ENCODE measurements at places on chromosomes 4 and X.

- DNase-seq = no peak
These were observed 1591.7 kb upstream of the ADGRL3 start for GRCh38 chr4:59608466-59608865.

GRCh38 chrX:72694170-72694569 lies 19.9 kb downstream of the PHKA1 start:
- DNase-seq = no peak

- no peak for DNase-seq
These were observed 194.4 kb downstream of the CBR4 start for GRCh38 chr4:168815379-168816345.

GRCh38 chr4:175776217-175776616 lies 35.8 kb downstream of the GPM6A start:
- no peak for DNase-seq

DNA sequence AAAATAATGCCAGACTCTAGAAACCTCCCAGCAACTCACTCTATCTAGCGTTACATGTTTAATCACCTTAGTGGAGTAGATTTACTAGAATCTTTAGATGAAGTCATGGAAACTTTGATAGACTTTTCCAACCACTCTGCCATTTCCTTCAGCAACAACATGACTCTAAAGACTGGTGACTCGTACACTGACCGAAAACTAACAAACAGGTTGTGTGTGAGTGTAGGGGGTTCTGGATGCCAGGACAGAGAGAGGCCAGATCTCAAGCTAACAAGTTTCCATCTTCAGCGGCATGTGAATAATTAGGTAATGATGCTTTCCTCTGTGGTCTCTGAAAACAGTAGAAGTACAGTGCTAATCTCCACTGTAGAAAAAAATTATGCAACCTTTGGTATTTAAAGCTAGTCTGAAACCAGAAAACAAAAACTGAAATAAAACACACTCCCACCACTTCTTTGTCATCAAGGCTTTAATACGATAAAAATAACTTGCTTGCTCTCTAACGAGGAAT lies 286.4 kb downstream of the PRDM5 start:
- DNase-seq = no peak

DNA sequence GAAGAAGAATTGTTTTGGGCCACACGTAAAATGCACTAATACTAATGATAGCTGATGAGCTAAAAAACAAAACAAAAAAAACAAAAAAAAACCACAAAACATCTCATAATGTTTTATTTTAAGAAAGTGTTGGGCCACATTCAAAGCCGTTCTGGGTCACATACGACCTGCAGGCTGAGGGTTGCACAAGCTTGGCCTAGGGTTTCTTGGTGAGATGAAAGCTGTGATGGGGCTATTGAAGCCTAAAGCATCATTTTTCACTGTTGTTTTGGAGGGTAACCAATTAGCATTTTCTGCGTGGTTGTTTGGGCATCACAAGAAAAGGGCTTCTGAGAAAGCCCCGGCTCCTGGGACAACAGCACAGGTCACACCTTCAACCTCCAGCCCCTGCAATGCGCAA lies 42.5 kb upstream of the ZNF157 start:
- no peak for DNase-seq

DNA sequence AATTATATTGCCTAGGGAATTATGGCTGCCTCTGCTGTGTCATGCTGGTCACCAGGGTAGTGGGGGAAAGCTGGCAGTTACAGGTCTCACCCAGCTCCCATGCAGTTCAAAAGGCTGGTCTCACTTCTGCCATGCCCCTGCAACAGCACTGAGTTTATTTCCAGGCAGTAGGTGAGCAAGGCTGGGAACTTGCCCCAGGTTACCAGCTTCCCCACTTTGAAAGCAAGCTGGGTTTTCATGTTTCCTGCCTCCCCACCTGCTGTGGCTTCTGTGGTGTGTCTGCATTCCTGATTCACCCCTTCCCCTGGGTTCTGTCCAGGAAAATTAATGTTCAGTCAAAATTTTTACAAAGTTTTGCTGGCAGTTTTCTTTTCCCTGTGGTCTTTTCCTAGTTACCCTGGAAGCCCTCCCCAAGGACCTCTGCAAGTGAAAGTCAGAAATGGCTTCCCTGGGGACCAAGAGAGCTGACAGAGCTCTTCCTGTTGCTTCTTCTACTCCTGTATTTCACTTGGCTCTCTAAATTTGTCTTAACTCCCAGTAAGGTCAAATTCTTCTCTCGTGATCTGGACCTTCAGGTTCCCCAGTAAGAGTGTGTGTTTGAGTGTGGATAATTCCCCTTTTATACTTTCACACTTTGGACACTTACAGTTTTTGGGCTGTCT lies 58.5 kb upstream of the AGTR2 start:
- no peak for DNase-seq

GRCh38 chr4:143183513-143184216 lies 1.1 kb upstream of the USP38 start:
- no peak for DNase-seq

DNA sequence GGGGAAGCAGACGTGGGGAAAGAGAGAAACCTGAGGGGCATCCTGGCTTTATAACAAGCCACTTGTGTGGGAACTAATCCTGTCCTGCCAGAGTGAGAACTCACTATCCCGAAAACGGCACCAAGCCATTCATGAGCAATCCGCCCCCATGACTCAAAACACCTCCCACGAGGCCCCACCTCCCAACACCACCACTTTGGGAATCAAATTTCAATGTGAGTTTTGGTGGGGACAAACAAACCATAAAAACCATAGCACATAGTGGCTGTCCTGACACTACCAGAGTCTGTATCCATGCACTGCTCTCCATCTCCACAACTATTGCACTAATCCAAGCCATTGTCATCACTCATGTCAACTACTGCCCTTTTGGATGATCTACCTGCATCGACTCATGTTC lies 28.5 kb upstream of the SEPTIN6 start:
- no peak for DNase-seq

DNA sequence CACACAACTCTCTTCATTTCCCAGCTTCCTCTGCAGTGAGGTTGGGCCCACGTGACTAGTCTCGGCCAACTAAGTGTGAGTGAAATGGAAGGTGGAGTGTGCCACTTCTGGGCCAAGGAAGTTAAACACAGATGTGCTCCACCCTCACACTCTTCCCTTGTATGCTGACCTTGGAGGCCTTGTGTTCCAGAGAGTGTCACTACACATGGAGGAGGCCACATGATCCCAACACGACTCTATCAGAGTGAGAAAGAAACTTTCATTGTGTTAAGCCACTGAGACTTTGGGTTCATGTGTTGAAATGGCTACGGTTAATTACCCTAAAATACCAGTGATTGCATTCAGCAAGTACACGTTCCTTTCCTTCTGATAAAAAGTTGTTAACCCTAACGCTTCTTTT lies 55.1 kb downstream of the TBC1D9 start:
- DNase-seq = no peak

- no peak for DNase-seq
These were observed 37.3 kb upstream of the NMU start for GRCh38 chr4:55673424-55673823.

- DNase-seq = no peak
These were observed 56.8 kb downstream of the LGI2 start for GRCh38 chr4:24973747-24974601.

DNA sequence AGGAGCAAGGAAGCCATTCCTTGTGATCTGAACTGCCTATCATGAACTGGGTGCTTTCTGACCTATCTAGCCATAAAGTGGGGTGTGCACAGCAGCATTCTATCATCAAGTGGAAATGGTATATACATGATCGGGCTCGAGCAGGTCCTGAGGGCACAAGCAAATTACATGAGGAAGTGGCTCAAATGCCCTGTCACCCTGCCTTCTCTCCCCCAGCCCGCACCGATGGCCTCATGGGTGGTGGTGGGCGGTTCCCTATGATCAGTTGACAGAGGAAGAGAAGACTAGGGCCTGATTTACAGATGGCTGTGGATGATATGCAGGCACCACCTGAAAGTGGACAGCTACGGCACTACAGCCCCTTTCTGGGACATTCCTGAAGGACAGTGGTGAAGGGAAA lies 46.3 kb upstream of the BCLAF3 start:
- DNase-seq = no peak

- no peak for DNase-seq
These were observed 614.5 kb downstream of the TMA16 start for GRCh38 chr4:164108971-164109370.

DNA sequence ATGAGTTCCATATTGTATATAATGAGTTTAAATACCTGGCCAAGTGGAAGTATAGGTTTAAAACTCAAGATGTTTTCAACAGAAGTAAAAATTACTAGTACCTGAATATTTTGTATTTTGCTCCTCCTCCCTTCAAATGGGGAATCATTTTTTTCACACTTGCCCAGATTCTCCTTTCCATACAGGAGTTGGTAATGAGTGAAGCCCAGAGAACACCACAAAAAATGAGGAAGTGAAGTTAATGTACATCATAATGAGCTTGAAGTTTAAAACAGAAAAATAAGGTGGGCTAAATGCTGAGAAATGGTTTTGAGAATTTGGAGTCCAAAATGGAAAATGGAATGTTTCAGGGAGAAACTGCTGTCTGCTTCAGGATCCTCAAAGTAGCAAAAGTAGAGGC lies 364.8 kb upstream of the EMCN start:
- DNase-seq = no peak

- DNase-seq = no peak
These were observed 79.8 kb downstream of the CLCN5 start for GRCh38 chrX:50002067-50002714.

DNA sequence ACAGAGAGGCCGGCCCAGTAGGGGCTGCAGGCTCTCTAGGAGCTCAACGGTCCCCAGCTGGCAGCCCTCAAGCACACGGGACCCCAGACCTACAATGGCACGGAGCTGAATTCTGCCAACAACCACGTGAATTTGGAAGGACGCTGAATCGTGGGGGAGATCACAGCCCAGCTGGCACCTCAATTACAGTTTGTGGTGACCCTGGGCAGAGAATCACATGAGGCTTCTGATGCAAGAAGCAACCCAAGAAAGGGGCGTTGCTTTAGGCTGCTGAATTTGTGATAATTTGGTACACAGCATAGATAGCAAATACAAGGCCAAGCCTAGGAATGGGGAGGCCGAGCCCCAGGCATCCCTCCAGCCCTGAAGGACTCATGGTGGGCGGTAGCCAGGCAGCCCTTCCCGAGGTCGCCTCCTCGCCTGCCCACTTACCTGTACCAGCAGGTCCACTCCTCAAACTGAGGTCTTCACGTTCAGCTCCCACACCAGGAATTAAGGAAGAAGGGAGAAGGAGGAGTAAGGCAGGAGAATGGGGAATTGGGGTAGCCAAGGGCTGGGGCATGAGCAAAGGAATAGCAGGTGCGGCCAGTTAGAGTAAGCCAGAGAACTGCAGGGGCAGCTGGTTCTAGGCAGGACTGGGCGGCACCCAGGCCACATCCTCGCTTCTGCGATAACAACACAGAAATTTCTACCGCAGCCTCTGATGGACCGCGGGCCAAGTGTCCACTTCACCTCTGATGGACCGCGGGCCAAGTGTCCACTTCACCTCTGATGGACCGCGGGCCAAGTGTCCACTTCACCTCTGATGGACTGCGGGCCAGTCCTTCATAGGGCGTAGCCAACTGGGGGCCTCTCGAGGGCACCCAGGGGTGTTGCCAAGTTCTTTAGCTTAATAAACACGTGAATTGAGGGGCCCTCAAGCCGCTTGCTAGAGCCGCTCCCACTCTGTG lies 23.4 kb upstream of the HTRA3 start:
- no peak for DNase-seq

DNA sequence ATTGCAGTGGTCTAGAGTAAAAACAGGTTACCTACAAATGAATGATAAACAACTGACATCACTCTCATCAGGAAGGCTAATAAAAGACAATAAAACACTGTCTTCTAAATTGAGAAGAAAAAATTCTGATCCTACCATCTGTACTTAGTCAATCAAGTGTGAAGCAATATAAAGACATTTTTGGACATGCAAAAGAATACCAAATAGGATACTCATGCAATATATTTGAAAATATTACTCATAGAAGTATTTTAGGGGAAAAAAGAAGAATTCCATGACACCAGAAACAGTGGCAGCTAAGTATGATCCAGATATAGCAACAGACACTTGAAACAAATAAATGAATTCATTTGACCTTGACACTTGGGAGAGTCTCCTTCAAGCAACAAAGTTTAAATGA lies 63.8 kb upstream of the FAM120C start:
- no peak for DNase-seq

DNA sequence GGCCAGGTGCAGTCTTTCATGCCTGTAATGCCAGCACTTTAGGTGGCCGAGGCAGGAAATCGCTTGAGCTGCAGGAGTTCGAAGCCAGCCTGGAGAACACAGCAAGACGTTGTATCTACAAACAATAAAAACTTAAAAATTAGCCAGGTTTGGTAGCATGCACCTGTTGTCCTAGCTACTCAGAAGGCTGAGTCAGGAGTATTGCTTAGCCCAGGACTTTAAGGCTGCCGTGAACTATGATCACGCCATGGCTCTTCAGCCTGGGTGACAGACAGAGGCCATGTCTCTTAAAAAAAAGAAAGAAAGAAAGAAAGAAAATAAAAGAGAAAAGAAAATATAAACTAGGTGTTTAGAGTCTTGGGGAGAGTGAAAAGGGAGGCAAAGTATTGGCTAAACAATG lies 96.4 kb upstream of the PDE5A start:
- DNase-seq = no peak

- DNase-seq = no peak
These were observed 356.5 kb downstream of the CBLL2 start for GRCh38 chrX:22629105-22629725.

DNA sequence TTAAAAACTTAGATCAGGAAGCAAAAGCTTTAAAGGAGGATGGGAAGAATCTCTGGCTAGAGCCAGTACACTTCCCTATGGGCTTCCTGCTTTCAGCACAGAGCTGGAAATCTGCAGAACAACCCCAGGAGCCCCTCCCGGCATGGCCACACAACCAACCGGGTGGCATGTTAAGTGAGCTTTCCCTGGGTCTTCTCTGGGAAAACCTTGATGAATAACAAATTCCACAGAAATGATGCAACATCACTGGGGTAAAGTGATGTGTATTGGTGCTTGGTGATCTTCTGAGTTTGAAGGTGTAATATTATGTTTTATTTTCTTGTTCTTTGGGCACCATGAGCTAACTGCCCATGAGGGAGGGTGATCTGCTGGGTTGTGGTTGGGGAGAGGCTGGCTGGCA lies 22.1 kb downstream of the NHS start:
- DNase-seq = no peak

DNA sequence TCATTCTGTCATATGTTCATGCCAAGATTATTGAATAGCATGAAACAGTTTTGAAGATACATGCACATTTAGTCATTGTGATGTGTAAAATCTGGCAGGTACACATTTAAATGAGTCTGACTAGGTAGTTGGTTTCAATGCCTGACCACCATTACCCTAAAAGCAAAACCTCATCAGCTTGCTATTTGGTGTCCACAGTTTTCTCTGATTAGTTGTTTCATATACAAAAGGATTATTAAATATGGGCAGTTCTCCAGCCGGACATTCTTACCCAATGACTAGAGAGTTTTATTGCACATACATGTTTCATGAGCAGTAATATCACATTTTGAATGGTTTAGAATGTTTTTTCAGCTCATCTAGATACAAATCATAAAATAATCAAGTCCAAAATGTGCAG lies 23.7 kb downstream of the DCHS2 start:
- DNase-seq = no peak

DNA sequence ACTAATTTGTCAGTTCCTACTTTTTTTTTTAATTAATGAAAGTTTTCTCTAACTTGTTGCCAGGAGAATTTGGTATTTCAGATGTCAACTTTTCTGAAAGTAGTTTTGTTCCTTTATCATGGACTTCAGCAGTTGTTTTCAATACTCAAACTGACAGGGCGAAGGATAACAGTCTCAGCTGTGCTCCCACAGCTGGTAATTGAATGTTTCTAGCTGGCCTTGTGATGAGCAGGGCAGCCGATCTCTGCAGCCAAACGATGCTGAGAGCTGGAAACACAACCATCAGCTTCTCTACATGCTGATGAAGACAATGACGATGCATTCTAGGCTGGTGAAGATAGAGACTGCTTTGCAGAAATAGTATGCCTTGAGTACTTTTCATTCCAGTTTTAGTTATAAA lies 130.0 kb upstream of the MAP9 start:
- DNase-seq = no peak

Data from stimulated activated CD4-positive, alpha-beta T cell treated with anti-CD3 and anti-CD28 coated beads, Interleukin-1b, Interleukin-23, amount 100 ng/mL, for 24 hours (primary cell).